ENCODE measurements at places on chromosomes 7 and 10.

DNA sequence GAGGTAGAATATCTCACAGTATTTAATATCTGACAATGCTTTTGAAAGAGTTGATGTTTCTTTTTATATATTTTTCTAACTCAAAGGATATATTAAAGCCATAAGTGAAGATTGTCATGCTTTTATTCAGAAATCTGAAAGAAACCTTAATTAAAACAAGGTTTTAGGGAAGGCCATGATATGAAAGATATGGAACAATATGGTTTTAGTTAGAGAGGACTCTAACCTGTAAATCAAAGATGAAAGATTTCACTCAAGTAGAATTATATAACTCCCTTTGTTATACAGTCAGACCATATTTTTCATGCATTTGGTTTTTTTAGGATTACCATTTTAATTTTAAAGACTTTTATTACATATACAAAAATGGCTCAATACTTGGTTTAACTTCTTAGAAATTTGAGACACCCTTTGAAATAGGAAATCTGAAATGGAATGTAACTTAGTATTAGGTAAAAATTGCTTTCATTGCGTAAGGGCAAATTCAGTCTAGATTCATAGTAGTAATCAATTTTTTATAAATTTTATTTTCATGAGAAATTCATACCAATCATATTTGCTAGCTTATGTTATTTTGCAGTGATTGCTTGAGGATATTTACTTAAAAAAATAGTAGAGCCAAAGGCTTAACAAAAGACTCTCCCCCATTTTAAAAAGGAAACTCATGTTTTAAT, 119.8 kb downstream of the TWIST1 start:
- no peak for DNase-seq

DNA sequence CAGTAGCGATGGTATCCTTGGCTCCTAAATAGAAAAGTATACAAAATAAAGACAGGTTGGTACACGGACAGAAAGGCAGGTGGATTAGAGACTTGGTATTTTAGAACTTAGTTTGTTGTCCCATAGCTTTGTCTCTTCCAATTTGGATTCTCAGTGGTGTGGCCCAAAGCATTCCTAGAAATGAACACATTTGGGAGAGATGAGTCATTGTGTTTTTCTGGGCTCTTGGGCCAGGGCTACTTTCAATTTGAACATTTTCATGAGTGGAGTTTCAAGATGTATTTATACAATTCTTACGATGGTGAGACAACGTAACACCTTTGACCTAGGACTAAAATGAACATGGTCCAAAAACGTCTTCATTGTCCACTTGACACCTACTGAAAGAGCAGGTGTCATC, 225.1 kb upstream of the YAE1 start:
- no peak for DNase-seq

DNA sequence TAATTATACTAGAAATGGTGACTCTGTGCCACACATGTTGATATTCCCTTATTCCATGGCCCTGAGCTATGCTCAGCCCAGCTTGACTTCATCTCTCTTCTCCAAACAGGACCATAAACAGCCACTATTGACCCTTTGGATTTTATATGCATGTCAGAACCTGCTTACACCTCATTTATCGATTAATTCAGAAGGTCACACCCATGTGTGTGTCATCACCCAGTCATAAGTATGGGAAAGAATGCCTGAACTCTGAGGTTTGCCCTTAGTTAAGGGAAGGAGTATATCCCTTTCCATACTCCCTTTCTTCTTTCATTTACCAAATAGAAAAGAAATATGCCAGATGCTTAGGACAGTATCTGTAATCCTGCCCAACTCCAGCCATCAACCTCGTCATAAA, 602.3 kb downstream of the SORCS3 start:
- no peak for DNase-seq

DNA sequence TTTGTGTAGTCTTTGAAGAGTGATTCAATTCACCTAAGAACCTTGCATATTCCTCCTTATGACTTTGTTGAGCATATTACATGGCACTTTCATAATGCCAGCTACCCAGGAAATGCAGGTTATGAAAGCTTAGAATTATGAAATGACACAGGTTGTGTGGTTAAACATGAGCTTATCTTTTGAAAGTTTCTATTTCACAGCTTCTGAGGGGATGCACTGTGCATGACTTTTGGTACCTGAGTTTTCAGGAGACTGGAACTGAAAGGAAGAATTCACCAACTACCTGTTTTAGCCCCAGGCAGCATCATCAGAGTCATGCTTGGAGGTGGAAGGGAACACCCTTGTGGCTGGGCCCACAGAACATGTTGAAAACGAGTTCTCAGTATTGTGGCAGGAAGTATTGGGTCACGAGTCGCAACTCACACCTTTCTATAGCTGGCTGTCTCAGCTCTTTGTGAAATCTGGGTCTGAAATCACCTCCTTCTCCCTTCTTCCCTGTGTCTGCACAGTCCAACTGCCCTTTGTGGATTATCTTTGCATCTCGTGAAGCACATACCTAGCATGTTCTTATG, 228.2 kb downstream of the PTEN start:
- DNase-seq = no peak
